ENCODE measurements at places on chromosomes 6 and 20.
A peak's percentile ranks its signal among the peaks of the same experiment; 100 is the strongest.

- peak; percentile 54 for DNase-seq
Observed at GRCh38 chr6:89952686-89953085, 58.4 kb downstream of the GJA10 start.

DNA sequence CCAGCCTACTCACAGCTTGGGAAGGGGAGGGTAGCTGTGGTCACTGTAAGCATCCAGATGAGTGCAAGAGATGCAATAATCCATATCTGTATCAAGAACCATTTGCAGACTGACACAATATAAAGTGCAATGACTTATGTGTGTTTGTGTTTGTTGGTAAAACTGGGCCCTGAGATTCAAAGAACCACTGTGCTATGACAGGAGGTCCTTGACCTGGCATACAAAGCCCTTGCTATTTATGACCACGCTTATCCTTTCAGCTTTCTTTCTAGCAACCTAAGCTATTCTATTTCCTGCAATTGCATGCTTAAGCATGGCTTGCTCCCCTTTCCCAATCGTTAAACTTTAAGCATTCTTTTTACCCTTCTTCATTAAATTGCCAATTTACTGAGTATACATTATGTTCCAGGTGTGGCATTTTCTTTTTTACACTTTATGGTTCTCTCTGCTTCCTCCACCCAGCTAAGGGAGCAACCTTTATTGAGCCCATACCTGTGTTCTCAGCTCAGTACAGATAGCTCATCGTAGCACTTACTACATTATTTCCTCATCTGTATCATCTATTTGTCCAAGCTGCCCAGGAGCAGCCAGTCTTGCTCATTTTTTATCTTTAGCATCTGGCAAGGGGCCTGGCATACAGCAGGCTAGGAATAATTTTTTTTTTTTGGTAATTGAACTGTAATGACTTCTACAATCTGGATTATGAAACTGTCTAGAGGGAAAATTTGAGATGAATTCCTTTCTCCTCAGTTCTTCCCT lies 3.5 kb downstream of the MCUR1 start:
- DNase-seq = no peak

- DNase-seq = no peak
Observed at GRCh38 chr6:1545654-1546053, 64.1 kb upstream of the FOXC1 start.

- no peak for DNase-seq
Observed at GRCh38 chr20:40111282-40111681, 577.8 kb downstream of the MAFB start.

GRCh38 chr6:98695091-98695801 lies 139.1 kb upstream of the POU3F2 start:
- DNase-seq = no peak

DNA sequence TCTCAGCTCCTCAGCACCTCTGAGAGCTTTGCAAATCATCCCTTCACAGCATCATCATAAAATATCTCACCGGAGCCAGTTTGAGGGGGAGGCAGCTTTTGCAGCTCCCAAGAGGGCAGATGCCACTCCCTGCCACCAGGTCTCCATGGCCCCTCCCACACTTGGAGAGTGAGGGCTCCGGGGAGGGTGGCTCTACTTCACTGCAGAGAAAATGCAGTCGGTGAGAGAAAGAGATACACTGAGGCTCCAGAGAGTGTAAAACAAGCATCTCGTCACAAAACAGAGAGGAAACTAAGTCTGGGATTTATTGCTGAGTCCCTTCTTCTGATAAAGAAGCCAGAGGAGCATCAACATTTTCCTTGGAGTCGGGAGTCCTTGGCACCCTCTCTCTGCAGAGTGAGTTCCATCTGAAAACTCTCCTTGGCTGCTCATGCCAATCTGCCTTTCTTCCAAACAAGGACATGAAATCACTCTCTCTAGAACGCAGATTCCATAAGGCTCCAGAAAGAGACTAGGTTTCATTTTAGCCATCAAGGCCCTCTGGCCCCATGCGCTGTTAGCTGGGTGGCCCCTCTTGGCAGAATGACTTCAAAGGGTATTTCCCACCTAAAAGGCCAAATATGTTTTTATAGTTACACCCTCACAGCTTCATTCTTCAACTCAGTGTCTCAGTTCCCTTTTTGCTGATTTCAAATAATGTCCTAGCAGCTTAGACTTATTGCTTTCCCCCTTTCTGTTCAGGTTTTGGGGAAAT lies 70.6 kb upstream of the F13A1 start:
- DNase-seq = no peak

DNA sequence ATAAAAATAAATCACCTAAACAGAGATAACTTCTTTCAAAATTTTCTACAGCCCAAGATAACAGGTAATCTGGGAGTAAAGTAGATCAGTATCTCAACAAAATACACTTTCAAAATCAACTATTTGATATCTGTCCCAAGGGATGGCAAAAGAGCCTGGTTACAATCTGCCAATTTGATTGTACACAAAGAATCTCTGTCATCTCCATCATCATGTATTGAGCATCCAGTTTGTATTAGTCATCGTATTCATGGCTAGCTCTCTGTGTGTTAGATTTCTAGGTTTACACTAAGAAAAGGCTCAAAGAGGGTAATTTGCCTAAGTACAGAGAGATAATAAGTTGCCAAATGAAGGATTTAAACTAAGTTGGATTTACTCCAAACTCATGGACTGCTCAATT lies 329.0 kb upstream of the NRSN1 start:
- DNase-seq = no peak

DNA sequence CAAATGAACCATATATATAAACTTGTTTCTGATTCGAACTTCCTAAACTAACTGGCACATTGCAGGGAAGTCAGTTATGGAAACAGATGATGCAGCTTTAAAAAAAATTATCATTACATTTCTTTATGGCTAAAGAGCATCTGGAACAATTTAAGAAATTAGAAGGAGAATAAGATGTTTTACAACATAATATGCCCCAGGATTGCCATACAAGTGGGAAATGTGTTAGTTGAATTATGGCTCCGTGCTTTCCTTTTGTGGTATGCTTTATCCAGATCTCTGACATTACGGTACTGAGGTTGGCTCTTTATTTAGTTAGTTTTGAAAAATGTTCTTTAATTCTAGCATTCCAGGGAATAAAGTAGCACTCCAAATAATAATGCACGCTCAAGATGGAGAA lies 343.0 kb upstream of the ZFP64 start:
- DNase-seq = no peak

GRCh38 chr6:123117145-123117908 lies 121.3 kb downstream of the CLVS2 start:
- DNase-seq = no peak

DNA sequence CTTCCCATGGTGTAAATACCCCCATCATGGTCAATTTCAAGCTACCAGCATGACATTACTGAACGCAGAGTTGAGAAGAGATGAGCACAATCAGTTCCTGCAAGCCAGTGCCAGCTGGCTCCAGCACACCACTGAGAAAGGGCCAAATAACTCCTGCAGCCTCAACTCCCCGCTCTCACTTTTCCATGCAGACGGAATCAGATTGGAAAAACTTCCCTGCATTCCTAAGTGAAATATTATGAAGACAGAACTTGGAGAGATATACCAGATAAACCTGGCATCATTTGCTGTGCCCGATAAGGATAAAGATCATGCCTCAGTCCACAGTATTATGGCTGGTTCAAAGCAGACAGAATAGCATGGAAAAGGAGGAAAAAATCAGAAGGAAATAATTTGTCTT lies 56.7 kb downstream of the FILIP1 start:
- DNase-seq = no peak

GRCh38 chr6:150514806-150515380 lies 84.8 kb upstream of the PLEKHG1 start:
- DNase-seq = no peak

DNA sequence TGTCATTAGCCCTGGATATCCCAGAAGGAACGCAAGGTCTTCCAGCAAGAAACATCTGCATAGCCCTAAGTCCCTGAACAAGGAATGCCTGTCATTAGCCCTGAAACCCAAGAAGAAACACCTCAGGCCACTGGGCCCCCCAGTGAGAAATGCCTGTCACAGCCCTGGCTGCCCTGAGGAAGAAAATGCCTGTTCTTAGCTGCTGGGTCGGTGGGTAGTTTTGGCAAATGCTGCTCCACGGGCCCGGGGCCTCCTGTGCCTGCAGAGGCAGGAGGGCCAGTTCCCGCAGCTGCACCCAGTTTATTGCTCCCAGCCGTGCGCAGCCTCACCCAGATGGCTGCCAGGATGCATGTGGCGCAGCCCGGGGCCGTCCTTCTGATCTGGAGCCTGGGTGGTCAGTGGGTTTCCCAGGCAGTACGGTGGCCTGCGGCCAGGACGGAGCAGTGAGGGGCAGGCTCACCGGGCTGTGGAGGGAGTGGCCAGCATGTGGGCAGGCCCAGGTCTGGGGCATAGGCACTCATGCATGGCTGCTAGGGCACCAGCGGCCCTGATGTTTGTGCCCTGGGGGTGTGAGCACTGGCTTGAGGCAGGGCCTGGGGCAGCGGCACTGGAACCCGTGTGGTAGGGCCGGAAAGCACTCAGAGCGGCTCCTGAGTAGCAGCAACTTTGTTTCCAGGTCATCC lies 219.0 kb downstream of the ERMARD start:
- no peak for DNase-seq

DNA sequence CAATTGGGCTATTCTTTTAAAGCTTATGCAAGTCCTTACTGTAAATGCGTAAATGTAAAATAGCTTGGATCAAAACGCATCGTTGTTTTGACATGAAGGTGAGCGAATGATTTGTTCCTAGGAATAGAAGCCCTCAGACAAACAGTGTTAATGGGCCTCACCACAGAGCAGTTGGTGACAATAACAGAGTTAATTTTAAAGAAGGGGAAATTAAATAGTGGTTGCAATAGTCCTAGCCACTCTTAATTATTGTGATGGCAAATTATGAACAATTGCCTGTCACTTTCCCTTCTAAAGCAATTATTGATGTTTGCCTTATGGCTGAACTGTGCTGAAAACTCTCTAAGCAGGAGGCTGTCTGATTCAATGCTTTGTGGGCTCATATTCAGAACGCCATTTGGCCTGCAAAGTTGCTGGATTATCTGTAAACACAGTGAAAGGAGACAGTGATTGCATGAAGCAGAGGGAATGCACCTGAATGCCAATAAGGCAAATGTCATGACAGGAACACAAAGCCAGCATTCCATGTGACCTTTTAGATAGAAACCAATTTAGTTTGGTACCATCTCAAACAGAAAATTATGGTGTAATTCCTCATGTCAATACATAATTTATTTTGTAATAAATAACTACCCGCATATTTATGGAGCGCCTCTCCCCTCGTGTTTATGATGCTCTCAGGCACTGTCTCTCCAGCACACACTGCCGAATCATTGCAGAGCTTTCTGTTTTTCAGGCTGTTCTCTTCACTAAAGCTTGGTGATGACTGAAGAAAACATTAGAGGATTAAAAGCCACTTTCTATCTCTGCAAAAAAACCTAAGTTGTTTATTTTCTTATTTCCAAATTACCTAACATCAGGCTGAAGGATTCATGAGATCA lies 387.5 kb downstream of the HACE1 start:
- DNase-seq = no peak

DNA sequence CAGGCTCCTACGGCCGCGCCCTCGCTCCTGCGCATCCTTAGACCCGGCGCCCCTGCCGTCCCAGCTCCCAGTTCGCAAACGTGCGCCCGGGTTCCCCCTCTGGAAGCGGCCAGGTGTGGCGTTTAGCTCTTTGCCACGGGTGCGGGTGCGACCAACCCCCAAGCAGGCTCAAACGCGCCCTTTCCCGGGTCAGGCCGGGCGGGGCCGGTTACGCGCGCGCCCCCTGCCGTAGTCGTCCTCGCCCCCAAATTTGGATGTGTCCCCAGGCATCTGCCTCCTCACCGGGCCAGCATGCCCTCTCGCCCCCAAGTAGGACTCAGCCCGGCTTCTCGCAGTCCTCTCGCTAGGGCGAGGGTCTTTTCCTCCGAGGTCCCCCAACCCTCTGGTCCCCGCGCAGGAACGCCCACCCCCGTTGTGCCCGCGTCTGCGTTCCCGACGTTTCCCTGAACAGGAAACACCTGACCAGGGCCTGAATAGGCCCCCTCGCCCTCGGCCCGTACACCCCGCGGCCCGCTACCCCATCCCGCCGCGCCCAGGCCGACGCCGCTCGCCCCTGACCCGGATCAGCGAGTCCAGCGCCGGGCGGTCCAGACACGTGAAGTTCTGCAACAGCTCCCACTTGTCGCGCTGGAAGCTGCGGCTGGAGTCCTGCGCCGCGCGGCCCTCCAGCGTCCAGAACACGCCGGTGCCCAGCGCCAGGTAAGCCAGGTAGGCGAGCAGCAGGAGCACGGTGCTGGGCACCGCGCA lies 520 bp downstream of the KCNK17 start:
- DNase-seq = no peak
